ENCODE measurements at places on chromosomes 1 and 21.
A peak's percentile ranks its signal among the peaks of the same experiment; 100 is the strongest.

GRCh38 chr1:76998582-76999223 is 131.4 kb downstream of the ST6GALNAC5 start:
- DNase-seq: peak; percentile 78

DNA sequence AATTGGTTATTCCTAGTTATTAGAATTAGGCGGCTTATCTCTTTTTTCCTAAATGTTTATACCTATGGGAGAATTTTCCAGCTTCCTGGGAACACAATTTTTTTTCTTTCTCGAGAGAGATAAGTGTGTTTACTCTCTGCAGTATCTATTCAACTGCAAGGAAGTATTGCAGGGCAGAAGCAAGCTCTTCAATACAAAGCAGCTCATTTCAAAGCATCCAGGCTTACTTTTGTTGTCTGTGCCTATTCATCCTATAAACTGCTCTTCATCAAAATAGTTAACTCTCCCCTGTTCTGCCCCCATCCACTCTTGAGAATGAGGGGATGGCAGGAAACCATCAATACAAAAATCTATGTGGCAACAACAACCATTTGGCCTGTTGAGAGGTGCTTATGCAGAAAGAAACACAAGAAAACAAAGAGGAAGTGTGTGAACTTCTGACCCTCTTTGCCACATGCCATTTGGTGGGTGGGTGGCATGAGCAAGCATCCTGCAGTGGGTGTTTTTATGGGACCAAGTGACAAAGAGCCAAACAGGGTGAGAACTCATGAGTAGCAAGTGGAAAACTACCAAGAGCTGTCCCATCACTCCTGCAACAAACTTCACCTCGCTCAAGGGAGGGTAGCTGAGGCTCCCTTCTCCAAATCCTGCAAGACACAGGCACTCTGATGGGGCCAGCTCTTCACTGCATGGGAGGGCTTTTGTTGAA is 50.6 kb upstream of the MRPS6 start:
- no peak for DNase-seq

- DNase-seq: no peak
Observed at GRCh38 chr1:240465531-240465940, 146.4 kb downstream of the GREM2 start.

GRCh38 chr1:159945483-159946241 is at the start of gene IGSF9:
Gene IGSF9 (minus strand): TSS chr1:159945613. CDS start chr1:159943454, 2,159 bp downstream.
- peak; percentile 86 for DNase-seq

- DNase-seq: no peak
Observed at GRCh38 chr1:54171016-54171415, 18.2 kb upstream of the CDCP2 start.

Data from AG20443 (cell line).